ENCODE measurements at places on chromosomes 2 and 18. TPM values are rescaled to one million over a fixed set of nuclear protein-coding genes. Genes with fewer than 3 reads are reported as not detected.

Gene ARHGAP28
- polyA plus RNA-seq, result 1.3 TPM

Gene APCDD1
- 2.2 TPM for polyA plus RNA-seq

Gene SH3RF3
- polyA plus RNA-seq, result 5.3 TPM

Gene SERPINB11
- 0.12 TPM for polyA plus RNA-seq

Gene MOCOS
- polyA plus RNA-seq, result 1.1 TPM

Gene LYPD6B
- 0.05 TPM for polyA plus RNA-seq

Gene CPO
- not detected for polyA plus RNA-seq

Gene SULT1C2
- 0.09 TPM for polyA plus RNA-seq

Gene GCKR
- polyA plus RNA-seq, result 0.55 TPM

Gene TEX44
- polyA plus RNA-seq, result not detected

Gene EIF4E2
- polyA plus RNA-seq, result 52.1 TPM

Gene ASB3
- 17.1 TPM for polyA plus RNA-seq

Gene CAPN14
- 0.07 TPM for polyA plus RNA-seq

Gene SPDYA
- not detected for polyA plus RNA-seq

Gene UGT1A4
- polyA plus RNA-seq, result not detected

Gene GREB1L
- polyA plus RNA-seq, result 0.01 TPM

Gene CFLAR
- 23.8 TPM for polyA plus RNA-seq

Gene EMILIN1
- polyA plus RNA-seq, result 95.6 TPM

Gene RGPD3
- polyA plus RNA-seq, result 0.06 TPM

Gene TGFA
- polyA plus RNA-seq, result not detected

Gene GLI2
- polyA plus RNA-seq, result 26.0 TPM

Gene AGXT
- polyA plus RNA-seq, result not detected

Gene TMEM131
- polyA plus RNA-seq, result 14.0 TPM

Gene CCDC68
- polyA plus RNA-seq, result 0.55 TPM

Gene HOXD4
- not detected for polyA plus RNA-seq

Gene HNMT
- 6.4 TPM for polyA plus RNA-seq

Gene GAREM2
- 1.8 TPM for polyA plus RNA-seq

Gene C1D
- polyA plus RNA-seq, result 14.3 TPM

Gene FAM237A
- not detected for polyA plus RNA-seq

Gene C2orf72
- 0.24 TPM for polyA plus RNA-seq

Gene B4GALT6
- polyA plus RNA-seq, result 0.52 TPM

Gene CCDC121
- polyA plus RNA-seq, result 0.67 TPM

Gene SUCLG1
- polyA plus RNA-seq, result 52.7 TPM

Gene LRP1B
- not detected for polyA plus RNA-seq
